ENCODE measurements at places on chromosomes 1 and 21. TPM values are rescaled to one million over a fixed set of nuclear protein-coding genes. Genes with fewer than 3 reads are reported as not detected.

The KRTAP27-1 gene
- not detected for total RNA-seq

The AQP10 gene
- total RNA-seq, result not detected

GRCh38 chr1:224192082-224192788 lies 9.2 kb downstream of the DEGS1 start:
- DNase-seq, result no peak

DNA sequence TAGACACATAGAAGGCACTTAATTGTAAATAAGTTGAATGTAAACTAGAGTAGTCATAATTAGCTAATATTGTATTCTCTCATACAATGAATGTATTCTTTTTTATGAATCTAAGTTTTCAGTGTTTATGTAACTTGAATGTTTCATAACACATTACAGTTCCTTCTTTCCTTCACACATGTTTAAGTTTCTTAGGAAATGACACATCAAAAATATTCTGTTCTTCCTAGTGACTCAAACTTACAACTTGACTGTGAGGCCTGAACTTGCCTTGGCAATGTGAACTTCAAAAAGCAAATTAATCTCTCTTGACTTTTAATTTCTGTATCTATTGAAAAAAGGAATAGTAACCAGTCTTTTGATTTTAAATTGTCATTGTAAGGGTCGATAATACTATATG lies 700.1 kb downstream of the KCNT2 start:
- DNase-seq, result no peak

DNA sequence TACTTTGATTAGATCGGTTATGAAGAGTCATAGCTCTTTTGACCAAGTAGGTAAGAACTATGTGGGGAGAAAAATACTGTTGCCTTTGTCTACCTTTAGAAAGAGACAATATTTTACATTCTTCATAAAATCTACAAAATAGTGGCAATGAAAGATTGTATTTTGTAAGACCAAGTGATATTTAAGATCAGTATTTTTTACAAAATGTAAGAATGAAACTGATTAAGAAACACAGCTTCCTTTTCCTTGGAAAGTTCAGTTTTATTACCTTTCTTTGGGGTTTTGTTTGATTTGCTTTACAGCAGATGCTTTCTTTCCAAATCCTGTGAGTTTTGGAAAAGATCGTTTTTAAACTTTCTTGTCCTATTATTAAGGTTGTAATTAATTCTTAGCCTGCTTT lies 69.8 kb downstream of the SLC35A3 start:
- DNase-seq, result no peak

DNA sequence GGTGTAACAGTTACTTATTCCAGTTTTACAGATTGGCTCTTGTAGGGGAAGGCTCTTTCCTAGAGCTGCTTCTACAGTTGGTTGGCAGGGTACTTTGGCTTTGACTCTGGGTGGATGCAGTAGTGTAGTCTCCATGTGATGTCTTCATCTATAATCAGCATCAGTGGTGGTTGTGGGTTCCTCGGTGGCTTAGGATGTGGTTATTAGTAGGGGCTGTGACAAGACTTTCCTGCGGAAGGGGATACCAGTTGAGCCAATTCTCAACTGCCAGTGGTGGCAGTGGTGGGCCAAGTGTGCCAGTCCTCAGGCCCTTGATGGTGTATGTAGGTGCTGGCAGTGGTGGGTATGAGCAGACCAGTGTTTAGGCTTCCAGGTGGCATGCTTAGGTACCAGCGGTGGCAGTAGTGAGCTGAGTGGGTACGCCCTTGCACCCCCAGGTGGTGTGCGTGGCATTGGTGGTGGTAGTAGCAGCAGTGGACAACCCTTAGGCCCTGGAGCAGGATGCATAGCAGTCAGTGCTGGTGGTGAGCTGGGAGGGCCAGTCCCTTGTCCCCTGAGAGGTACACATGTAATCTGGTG lies 27.2 kb upstream of the KLF18 start:
- no peak for DNase-seq

DNA sequence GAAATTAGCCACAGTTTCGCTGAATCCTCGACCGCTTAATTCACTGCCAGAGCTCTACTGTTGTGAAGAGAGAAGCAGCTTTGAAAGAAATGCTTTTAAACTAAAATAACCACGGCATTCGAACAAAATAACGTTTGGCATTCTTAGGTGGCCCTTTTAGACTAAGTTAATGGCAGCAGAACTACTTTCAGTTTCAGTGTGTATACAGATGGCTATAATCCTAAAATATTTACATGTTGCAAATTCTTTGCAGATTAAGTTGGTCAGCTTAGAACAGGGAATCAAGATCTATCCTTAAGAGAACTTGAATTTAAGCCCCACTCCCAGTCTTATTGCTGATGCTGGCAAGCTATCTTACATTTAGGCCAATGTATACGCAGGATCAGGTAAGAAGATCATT lies 62.7 kb downstream of the ADSS2 start:
- no peak for DNase-seq

DNA sequence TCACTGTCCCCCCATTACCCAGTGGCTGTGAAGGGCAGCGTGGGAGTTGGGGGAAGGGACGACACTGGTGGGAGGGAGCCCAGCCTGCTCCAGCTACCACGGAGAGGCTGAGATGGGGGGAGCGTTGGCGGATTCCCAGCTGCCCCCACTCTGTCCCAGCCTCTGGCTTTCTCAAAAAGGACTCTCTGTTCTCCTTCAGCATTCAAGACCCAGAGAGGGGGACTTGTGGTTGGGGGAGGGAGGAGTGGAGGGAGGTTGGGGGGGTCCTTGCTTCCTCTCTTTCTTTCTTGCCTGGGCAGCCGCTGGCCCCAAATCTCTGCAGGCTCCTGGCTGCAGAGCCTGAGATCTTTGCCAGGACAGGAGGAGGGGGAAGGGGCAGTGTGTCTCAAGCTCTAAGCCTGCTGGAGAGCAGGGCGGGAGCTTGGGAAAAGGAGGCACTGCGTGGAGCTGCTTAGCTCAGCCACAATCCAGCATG lies 2.2 kb downstream of the ATP1A2 start:
- no peak for DNase-seq

GRCh38 chr1:221782970-221783369 lies 41.1 kb upstream of the DUSP10 start:
- no peak for DNase-seq

DNA sequence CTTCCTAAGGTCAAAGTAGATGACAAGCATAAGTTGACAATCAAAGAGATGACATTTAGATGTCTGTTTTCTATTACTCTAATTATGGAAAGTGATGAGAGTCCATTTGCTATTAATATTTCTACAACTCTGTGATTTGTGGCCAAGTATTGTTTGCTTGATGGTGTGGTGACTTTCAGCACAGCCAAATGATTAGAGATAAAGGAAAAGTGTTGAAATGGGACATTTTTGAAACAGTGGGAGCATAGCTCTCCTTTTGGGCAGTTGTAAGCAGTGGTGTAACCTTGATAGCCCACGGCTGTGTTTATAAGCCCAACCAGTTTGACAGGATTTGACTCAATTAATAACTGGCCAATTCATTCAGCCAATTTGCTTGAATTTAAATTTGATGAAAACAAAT lies 31.6 kb downstream of the ZC3H11B start:
- no peak for DNase-seq

- DNase-seq, result peak; percentile 86
Observed at GRCh38 chr1:232950197-232951176, at the start of gene NTPCR. Gene NTPCR (plus strand): TSS chr1:232950611. CDS start chr1:232950711, 100 bp downstream.

- DNase-seq, result no peak
Observed at GRCh38 chr21:25118648-25119047, 488.6 kb downstream of the MRPL39 start.

Measured in H4 (cell line).